ENCODE measurements at places on chromosomes 2 and 18.

DNA sequence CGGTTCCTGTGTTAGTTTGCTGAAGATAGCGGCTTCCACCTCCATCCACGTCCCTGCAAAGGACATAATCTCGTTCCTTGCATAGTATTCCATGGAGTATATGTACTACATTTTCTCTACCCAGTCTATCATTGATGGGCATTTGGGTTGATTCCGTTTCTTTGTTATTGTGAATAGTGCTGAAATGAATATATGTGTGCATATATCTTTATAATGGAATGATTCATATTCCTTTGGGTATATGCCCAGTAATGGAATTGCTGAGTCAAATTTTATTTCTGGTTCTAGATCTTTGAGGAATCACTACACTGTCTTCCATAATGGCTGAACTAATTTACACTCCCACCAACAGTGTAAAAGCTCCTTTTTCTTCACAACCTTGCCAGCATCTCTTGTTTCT is 255.4 kb upstream of the CDH2 start:
- no peak for DNase-seq

DNA sequence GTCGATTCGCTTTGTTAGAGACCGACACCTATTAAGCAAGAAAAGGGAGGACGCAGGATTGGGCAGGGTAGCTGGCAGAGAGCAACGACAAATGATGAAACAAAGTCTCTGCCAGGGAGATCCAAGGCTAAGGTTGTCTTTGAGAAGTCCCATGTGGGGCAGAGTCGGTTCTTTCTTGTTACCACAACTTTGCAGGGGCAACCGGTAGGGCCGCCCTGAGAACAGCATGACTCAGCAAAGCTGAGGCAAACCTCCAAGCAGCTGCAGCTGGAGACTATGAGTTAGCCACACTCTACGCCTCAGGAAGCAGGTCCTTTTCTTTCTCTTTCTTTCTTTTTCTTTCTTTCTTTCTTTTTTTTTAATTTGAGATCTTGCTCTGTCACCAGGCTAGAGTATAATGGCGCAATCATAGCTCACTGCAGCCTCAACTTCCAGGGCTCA is 452.3 kb upstream of the ID2 start:
- no peak for DNase-seq

- DNase-seq = no peak
Observed at GRCh38 chr18:45761512-45762114, 37.6 kb downstream of the SLC14A1 start.

GRCh38 chr18:52678034-52678433 is 338.0 kb downstream of the DCC start:
- DNase-seq = no peak

Measured in activated CD4-positive, alpha-beta T cell treated with anti-CD3 and anti-CD28 coated beads, Interleukin-2, amount 50 U/mL, for 1 hour (primary cell).